ENCODE measurements at places on chromosomes 12 and 14.

DNA sequence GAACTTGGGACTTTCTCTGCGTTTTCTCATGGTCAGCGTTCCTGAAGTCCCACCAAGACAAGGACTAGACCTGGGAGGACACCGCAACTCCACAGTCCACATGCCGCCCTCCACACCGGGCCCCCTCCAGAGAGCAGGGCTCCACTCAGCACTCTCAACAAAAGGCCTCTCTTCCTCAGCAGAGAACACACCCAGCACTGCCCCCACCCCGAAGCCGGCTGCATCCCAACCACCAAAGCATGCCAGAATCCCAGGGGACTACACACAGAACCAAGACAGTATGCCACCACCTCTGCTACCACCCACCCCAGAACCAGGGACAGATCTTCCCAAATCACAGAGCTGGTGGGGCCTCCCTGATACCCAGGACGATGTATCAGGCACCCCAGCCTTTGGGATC, 88.3 kb downstream of the BCL11B start:
- no peak for DNase-seq

GRCh38 chr12:107320033-107320928, 226.9 kb upstream of the CRY1 start:
- DNase-seq: no peak

- peak; percentile 85 for DNase-seq
Observed at GRCh38 chr12:45648070-45648469, 81.4 kb upstream of the ARID2 start.

DNA sequence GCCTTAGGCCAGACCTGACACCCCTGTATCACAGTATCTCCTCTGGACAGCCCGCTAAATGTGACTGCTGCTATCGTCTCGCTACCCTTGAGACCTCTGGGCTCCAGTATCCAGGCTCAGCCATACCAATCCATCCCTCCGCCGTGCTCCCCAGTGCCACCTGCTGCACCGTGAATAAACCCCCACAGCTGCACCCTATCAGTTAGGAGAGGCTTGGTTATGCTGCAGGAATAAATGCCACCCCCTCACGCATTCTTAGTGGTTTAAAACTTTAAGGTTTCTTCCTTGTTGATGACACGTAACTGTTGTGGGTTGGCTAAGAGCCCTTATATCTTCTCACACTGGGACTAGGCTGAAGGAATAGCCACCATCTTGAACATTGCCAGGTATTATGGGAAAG, 12.1 kb downstream of the CCDC63 start:
- peak; percentile 14 for DNase-seq

DNA sequence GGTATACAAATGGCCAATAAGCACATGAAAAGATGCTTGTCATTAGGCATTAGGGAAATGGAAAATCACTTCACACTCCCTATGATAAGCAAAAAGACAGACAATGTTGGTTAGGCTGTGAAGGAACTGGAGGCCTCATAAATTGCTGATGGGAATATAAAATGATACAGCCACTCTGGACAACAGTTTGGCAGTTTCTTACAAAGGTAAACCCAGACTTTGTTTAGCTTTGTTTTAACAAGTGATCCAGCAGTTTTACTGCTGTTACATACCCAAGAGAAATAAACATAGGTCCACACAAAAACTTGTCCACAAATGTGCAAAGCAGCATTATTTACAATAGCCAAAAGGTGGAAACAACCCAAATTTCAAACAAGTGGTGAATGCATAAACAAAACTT, 5.4 kb downstream of the RPS6KA5 start:
- no peak for DNase-seq

GRCh38 chr14:85310491-85311272, 219.3 kb upstream of the FLRT2 start:
- no peak for DNase-seq

DNA sequence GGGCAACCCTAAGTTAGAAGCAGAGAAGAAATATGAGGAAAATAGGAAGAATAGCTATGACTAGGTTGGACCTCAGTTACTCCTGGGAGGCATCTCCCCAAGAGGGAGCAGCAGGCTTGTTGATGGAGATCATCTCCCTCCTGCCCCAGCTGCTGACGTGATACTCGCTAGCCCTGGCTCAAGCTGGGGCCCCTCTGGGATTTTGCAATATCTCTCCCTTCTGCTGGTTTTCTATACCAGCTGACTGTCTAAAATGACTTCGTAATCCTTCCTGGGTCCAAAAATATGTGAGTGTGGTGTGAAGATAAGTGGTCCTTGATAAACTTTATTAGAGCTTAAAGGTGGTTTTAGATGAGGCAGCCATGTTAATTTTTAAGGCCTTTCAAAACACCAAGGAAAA, 4.5 kb upstream of the HECTD4 start:
- DNase-seq: peak; percentile 39

DNA sequence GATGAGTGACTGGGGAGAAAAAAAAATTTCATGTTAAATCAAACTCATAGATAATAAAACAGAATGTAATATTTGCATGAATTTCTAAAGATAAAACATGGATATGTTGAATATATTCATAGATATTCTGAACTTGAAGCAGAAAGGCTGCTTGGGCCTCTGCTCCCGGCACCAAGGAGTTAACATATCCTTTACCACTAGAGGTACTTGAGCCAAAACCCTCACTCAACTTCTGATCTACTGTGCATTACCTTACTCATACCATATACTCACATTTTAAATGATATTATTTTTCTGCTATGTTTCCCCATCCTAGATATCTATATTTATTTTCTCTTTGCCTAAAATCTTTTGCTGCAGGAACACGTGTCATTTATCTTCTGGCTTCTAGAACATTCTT, 14.9 kb downstream of the AREL1 start:
- no peak for DNase-seq

GRCh38 chr12:75042125-75042524, 167.5 kb downstream of the KCNC2 start:
- no peak for DNase-seq

All from LHCN-M2 (cell line).